CD4-positive, alpha-beta T cell treated with Interferon gamma for 1 hour (primary cell): ENCODE measurements at places on chromosomes 13 and 19.

DNA sequence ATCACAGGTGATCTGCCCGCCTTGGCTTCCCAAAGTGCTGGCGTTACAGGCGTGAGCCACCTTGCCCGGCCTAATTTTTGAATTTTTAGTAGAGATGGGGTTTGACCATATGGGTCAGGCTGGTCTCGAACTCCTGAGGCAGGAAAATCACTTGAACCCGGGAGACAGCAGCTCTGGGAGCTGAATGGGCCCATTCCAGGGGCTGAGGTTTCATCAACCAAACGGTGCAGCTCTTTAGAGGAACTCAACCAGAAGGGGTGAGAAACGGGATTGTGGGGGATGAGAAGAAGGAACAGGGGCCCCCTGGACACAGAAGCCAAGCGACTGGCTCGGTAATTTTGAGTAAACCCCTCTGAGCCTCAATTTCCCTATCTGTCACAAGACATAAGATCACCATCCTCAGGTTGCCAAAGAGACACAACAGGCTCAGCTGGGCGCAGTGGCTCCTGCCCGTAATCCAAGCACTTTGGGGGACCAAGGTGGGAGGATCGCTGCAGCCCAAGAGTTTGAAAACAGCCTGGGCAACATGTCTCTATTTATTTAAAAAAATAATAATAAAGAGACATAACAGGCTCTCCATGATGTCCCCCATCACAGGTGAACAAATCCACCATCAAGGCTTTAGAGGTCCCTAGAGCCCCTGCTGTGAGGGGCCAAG is 562 bp downstream of the IQCN start:
- DNase-seq, result peak; percentile 35

DNA sequence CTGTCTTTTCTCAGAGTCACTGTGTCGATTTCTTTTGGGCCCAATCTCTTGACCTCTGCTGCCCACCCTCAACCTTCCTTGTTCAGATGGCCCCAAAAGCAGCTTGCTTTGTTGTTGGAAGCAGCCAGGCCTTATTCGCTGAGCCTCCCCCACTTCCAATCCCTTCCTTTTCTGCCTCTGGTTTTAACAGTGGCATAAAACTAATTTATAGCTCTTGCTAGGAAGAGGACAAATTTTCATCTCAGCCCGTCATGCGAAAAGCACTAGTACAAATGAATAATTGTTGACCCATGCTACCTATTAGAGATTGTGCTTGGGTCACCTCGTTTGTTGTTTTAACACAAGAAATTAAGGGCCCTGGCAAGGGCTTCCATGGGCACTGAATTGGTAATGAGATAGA is 51.1 kb downstream of the SIAH3 start:
- no peak for DNase-seq

GRCh38 chr19:1446713-1447481 is 3.0 kb upstream of the APC2 start:
- no peak for DNase-seq

GRCh38 chr19:617551-618246 is 15.6 kb downstream of the POLRMT start:
- no peak for DNase-seq

DNA sequence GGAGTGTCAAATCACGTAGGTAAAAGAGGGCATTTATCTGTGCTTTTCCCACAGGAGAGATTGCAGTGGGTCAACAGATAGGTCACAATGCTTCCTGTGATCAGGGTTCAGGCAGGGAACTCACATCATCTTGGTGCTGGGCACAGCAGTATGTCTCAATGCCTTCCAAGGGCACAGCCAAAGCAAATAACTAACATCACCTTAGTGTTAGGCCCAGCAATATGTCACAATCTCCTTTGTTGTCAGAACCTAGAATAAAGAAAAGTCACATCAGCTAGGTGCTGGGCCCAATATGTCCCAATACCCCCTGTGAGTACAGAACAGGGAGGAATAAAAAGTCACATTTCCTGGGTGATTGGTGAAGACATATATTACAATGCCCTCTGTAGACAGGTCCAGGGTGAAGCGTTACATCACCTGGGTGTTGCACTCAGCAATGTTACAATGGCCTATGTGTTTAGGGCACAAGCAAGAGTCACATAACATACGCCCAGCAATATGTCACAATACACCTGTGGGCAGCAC is 11.4 kb upstream of the ZNF724 start:
- no peak for DNase-seq

- DNase-seq, result no peak
Measured at GRCh38 chr13:36528105-36528504, 95.8 kb downstream of the CCNA1 start.

GRCh38 chr13:101611491-101612475 is 159.3 kb downstream of the ITGBL1 start:
- DNase-seq, result no peak

GRCh38 chr13:20360835-20361412 is 128.8 kb upstream of the GJB6 start:
- no peak for DNase-seq

DNA sequence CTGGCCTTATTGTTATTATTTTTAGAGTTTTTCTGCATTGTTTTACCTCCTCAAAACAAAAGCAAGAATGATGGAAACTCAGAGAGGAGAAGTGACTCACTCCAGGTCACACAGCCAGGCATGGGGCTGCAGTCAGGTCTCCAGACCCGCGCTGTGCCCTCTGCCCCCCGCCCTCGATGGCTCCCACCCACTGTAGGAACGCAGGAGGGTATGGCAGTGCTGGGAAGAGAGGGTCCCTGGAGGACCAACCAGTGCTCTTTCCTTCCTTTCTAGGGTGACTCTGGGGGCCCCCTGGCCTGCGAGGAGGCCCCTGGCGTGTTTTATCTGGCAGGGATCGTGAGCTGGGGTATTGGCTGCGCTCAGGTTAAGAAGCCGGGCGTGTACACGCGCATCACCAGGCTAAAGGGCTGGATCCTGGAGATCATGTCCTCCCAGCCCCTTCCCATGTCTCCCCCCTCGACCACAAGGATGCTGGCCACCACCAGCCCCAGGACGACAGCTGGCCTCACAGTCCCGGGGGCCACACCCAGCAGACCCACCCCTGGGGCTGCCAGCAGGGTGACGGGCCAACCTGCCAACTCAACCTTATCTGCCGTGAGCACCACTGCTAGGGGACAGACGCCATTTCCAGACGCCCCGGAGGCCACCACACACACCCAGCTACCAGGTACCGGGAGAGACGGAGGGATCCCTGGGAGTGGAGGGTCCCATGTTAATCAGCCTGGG is 5.6 kb downstream of the TIMM13 start:
- no peak for DNase-seq

GRCh38 chr19:17576758-17577456 is 21.5 kb downstream of the COLGALT1 start:
- no peak for DNase-seq

- no peak for DNase-seq
Measured at GRCh38 chr13:33509642-33510229, 224.2 kb upstream of the STARD13 start.

GRCh38 chr19:1140272-1141027 is 33.6 kb downstream of the SBNO2 start:
- DNase-seq, result no peak

DNA sequence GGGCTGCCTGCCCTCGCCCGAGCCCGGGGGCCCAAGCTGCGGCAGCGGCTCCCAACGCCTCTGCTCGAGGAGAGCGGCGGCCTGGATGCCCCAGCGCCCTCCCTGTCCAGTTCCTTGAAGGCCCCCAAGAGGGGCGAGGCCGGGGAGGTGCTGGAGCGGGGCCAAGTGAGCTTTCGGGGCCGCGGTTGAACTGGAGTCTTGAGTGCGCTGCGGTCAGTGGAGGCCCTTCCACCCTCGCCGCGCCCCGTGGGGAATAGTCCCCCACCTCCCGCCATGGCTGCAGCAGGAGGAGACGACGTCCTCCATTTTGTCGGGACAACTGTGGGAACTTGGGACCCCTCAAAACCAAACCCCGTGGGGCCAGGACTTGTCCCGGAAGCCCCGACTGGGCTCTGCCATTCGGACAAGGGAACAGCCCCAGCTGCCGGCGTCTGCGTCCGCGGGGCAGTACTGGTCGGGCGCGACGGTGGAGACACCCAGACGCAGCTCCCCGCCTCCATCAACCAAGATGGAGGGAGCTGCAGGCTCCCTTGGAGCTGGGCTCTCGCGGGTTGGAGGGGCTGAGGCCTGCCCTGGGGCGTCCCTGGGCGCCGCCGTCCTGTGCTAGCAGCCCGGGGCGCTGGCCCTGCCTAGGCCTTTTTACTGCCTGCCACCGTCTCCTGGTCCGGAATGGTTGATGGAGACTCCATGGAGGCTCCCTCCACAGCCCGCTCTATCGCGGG is 736 bp upstream of the ZMYM5 start:
- DNase-seq, result peak; percentile 65

- DNase-seq, result no peak
Measured at GRCh38 chr13:102185375-102185984, 216.4 kb downstream of the FGF14 start.

DNA sequence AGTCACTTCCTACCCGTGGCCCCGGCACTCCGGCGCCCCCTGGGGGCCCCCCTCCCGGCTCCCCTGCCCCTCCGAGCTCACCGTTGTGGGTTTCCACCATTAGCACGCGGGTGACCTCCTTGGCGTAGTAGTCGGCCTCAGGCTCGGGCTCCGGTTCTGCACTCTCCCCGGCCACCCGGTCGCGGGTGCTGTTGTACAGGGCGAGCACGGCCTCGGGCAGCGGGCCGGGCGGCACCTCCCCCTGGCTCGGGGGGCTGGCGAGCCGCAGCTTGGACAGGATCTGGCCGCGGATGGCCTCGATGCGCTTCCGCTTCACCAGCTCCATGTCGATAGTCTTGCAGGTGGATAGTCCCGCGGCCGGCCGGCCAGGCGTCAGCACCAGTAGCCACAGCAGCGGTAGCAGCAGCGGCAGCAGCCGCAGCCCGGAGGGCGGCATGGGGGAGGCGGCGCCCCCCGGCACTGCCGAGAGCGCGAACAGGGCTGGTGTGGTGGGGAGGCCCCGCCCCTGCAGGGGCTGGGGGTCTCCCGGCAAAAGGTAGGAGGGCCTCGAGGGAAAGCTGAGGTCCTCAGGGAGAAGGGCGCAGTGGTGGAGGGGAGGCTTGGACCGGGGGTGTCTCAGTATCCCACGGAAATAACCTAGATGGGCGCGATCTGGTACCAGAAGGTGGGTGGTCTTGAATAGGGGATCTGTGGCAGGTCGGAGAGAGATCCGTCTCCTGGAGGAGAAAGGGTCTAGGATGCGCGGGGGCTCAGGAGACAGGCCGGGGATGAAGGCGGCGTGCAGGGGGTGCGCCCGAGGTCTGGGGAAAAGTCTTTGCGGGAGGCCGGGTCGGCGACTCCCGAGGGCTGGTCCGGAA is 885 bp downstream of the TGFB1 start:
- DNase-seq, result peak; percentile 77

- DNase-seq, result no peak
Measured at GRCh38 chr13:74825152-74825937, 656.6 kb downstream of the TBC1D4 start.

GRCh38 chr13:32229443-32229842 is 85.7 kb downstream of the ZAR1L start:
- DNase-seq, result no peak

- DNase-seq, result no peak
Measured at GRCh38 chr19:2394054-2394441, 33.3 kb downstream of the TIMM13 start.

GRCh38 chr13:52009946-52010345 is 1.3 kb downstream of the ATP7B start:
- no peak for DNase-seq

DNA sequence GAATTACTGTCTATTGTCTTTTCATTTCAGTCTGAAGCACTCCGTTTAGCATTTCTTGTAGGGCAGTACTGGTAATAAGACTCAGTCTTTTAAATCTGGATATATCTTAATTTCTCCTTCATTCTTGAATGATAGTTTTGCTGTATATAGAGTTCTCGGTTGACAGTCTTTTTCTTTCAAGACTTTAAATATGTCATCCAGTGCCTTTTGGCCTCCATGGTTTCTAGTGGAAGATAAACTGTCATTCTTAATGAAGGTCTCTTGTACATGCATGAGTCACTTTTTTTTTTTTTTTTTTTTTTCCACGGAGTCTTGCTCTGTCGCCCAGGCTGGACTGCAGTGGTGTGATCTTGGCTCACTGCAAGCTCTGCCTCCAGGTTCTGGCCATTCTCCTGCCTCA is 27.2 kb upstream of the ZDHHC20 start:
- DNase-seq, result no peak

- DNase-seq, result peak; percentile 38
Measured at GRCh38 chr19:10105509-10106099, 558 bp upstream of the PPAN start.

GRCh38 chr13:113151745-113152690 is 6.4 kb upstream of the PROZ start:
- peak; percentile 23 for DNase-seq

DNA sequence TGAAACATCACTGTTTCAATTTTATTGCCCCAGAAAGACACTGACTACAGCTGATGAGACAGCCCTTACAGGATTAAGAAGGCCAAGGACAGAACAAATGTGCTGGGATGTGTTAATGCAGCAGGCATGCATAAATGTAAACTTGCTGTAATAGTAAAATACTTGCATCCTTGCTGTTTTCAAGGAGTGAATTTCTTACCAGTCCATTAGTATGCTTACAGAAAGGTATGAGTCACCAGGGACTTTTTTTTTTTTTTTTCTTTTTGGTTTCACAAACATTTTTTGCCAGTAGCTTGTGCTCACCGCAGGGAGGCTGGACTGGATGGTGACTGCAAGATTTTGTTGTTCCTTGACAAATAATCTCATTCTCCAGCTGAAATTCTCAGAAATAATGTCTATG is 55.1 kb downstream of the GPR180 start:
- DNase-seq, result no peak

DNA sequence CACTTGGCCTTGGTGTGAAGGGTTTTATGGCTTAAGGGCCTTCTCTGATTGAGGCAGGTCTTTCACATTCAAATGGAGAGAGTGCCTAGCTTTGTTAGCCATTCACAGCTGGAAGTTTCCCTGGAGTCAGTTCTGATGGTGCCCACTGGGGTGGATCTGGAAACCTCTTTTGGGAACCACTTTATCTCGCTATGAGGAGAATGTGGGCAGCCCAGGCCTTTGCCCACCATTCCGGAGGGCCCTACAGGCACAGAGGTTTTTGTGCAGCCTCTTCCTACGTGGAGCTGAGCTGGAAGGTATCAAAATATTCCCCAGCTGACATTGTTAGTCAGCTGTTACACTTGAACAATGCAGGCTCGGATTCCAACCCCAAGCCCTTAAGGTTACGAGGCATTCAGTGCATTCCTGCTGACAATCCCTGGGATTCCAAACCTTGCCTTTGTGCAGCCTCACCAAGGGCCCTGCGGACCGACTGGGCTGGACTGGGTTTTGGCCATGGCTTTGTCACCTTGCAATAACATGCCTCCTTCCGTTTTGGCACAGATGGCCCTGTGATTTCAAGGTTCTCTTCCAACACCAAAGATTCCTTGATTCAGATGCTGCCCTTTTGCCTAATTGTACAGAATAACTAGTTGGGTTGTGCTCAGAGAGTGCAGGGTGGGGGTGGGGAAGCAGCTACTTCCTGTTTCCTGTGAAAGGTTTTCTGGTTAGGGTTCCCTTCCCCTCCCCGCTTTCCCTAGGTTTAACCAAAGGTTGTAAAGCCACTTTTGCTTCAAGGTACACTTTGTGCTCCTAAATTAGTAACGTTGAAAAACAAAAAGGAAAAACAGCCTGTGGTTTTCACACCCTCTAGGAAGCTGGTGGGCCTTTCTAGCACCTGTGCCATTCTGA is 27.0 kb downstream of the SAE1 start:
- no peak for DNase-seq

- no peak for DNase-seq
Measured at GRCh38 chr13:41075034-41075433, 13.7 kb downstream of the WBP4 start.

GRCh38 chr13:23621316-23621645 is 51.1 kb downstream of the TNFRSF19 start:
- DNase-seq, result no peak
